ENCODE measurements at places on chromosomes 16 and 17. TPM values are rescaled to one million over a fixed set of nuclear protein-coding genes. Genes with fewer than 3 reads are reported as not detected.

Gene JPH3
- 0.08 TPM for total RNA-seq

Gene PRSS33
- total RNA-seq, result not detected

Gene PERCC1
- not detected for total RNA-seq

Gene APOBR
- total RNA-seq, result not detected

Gene ALOX12
- not detected for total RNA-seq

Gene CNTROB
- total RNA-seq, result 14.1 TPM

Gene ELMO3
- 2.3 TPM for total RNA-seq

Gene CASKIN1
- 0.08 TPM for total RNA-seq

Gene OR3A3
- not detected for total RNA-seq

Gene EMC8
- 29.3 TPM for total RNA-seq

Gene CES3
- total RNA-seq, result 0.24 TPM

Gene HSD11B2
- 2.7 TPM for total RNA-seq

Data from epithelial cell of alveolus of lung (primary cell).